ENCODE measurements at places on chromosomes 11 and 22. TPM values are rescaled to one million over a fixed set of nuclear protein-coding genes. Genes with fewer than 3 reads are reported as not detected.

The BDNF gene
- 0.91 TPM for polyA plus RNA-seq

The PAMR1 gene
- not detected for polyA plus RNA-seq

The UCP3 gene
- 0.58 TPM for polyA plus RNA-seq

The CRYBA4 gene
- not detected for polyA plus RNA-seq

The WBP2NL gene
- not detected for polyA plus RNA-seq

The CREB3L1 gene
- not detected for polyA plus RNA-seq

The SCGB1D2 gene
- polyA plus RNA-seq: not detected

The HBG2 gene
- polyA plus RNA-seq: not detected

The CCND1 gene
- polyA plus RNA-seq: 0.21 TPM

The RTN4R gene
- polyA plus RNA-seq: 2.7 TPM

The MOGAT2 gene
- not detected for polyA plus RNA-seq

The C11orf87 gene
- polyA plus RNA-seq: 216 TPM

The TMPRSS13 gene
- polyA plus RNA-seq: not detected

The KIRREL3 gene
- polyA plus RNA-seq: 3.4 TPM

The UBQLN3 gene
- polyA plus RNA-seq: not detected

The ZNF280B gene
- 8.9 TPM for polyA plus RNA-seq

The RIMBP3C gene
- polyA plus RNA-seq: not detected

The MS4A3 gene
- not detected for polyA plus RNA-seq

The UBQLNL gene
- polyA plus RNA-seq: not detected

The SMC1B gene
- polyA plus RNA-seq: not detected

The ZNF70 gene
- 0.15 TPM for polyA plus RNA-seq

The GRIA4 gene
- polyA plus RNA-seq: 42.7 TPM

The RFPL3 gene
- not detected for polyA plus RNA-seq

The SIK2 gene
- polyA plus RNA-seq: 2.9 TPM

The BIRC3 gene
- polyA plus RNA-seq: not detected

The TCN1 gene
- not detected for polyA plus RNA-seq

The RPUSD4 gene
- polyA plus RNA-seq: 12.9 TPM

The ZNF195 gene
- 27.9 TPM for polyA plus RNA-seq

The RFPL2 gene
- polyA plus RNA-seq: 6.4 TPM

The RBFOX2 gene
- 99.6 TPM for polyA plus RNA-seq

The ROBO4 gene
- not detected for polyA plus RNA-seq

The C11orf65 gene
- 2.8 TPM for polyA plus RNA-seq

The TMEM132A gene
- polyA plus RNA-seq: 44.5 TPM

The UEVLD gene
- polyA plus RNA-seq: 12.4 TPM

Measured in Purkinje cell (primary cell).